ENCODE measurements at places on chromosomes 7 and 10.

- DNase-seq = no peak
Observed at GRCh38 chr7:53398566-53398965, 363.1 kb downstream of the POM121L12 start.

DNA sequence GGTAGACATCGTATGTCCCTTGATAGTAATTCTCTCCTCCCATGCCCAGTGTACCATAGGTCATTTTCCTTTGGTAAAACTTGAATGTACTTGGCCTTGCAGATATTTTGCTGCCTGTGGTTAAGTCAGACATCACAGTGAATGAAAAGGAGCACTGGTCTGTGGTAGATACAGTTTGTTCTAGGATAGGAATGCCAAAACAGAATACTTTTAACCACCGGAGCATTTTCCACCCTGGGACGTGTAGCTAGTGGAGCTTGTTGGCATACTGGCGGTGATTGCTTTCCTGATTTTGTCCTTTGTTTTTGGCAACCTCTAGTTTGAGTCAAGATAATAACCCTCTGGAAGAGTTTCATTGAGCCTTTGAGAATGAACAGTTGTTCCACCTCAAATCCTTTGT lies 92.0 kb upstream of the BMPER start:
- no peak for DNase-seq

- no peak for DNase-seq
Observed at GRCh38 chr10:95525033-95525418, 36.1 kb downstream of the SORBS1 start.

DNA sequence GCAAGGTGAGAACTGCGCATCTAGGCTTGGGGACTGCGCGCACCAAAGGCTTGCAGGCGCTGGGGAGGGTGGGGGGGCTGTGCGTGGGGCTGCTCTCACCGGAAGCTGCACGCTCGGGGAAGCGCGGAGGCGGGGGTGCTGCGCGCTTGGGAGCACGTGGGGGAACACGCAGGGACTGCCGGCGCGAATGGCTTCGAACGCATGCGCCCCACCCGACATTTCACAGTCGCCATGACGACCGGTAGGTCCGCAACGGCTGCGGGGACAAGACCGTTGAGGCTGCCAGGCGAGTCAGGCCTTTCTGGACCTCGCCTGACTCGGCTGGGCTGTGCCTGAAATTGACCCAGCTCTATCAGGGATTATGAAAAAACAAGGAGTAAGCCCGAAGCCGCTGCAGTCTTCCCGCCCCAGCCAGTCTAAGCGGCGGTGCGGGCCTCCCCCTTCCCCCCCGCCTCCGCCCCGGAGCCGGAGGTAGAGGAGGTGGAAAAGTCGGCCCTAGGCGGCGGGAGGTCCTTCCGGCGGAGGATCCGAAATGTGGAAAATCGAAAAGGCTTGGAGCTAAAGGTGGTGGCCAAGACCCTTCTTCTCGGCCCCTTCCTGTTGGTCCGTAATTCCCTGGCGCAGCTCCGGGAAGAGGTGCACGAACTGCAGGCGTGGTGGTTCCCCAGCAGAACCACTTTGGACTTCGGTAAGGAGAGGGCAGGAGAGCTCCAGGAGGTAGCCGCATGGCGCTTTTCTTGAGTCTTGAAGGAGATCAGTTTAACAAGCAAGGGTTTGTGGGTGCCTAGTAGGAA lies 34.9 kb upstream of the STEAP1 start:
- peak; percentile 73 for DNase-seq

GRCh38 chr10:12703813-12704212 lies 297.7 kb downstream of the CCDC3 start:
- no peak for DNase-seq

DNA sequence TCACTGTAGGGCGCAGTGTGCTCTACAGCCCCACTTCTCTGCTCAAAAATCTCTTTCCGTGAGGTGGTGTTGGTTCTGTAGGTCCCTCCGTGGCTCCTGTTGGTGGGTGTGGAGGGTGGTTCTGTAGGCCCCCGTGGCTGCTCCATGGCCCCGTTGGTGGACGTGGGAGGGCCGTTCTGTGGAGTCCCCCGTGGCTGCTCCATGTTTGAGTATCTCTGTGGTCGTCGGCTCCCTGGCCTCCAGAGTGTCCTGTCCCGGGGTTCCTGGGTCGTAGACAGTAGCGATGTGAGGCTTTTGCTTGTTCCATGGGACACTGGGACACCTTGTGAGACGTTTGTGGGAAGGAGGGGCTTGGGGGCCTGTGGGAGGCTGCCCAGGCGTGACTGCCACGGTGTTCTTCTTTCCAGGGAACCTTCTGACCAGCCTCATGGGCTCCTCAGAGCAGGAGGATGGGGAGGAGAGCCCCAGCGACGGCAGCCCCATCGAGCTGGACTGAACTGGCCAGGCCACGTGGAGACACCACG lies 18.6 kb downstream of the GET4 start:
- DNase-seq = no peak

GRCh38 chr10:132149917-132150316 lies 36.8 kb upstream of the DPYSL4 start:
- DNase-seq = no peak

GRCh38 chr10:33886299-33886698 lies 551.8 kb upstream of the NRP1 start:
- DNase-seq = no peak

- DNase-seq = no peak
Observed at GRCh38 chr7:128214463-128214862, 26.6 kb upstream of the LEP start.

DNA sequence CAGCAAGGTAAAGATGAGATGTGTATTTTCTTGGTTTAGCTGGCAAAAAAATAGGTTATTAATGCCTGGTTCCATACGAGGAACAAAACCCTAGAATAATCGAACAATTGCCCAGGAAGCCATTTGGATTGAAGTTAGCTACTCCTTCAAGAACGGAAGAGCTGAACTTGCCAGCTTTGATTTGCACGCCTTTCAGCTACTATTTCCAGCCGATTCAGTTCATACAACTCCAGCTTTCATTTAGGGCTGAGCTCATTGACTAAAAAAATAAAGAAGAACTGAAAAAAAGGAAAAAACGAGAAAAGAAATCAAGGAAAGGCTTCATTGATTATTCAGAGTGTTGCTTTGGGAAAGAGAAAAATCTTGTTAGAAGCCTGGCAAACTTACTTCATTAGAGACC lies 60.4 kb downstream of the PTN start:
- DNase-seq = no peak

- no peak for DNase-seq
Observed at GRCh38 chr10:71561003-71561574, 158.5 kb downstream of the C10orf105 start.

GRCh38 chr10:112637901-112638300 lies 190.9 kb downstream of the VTI1A start:
- DNase-seq = no peak

DNA sequence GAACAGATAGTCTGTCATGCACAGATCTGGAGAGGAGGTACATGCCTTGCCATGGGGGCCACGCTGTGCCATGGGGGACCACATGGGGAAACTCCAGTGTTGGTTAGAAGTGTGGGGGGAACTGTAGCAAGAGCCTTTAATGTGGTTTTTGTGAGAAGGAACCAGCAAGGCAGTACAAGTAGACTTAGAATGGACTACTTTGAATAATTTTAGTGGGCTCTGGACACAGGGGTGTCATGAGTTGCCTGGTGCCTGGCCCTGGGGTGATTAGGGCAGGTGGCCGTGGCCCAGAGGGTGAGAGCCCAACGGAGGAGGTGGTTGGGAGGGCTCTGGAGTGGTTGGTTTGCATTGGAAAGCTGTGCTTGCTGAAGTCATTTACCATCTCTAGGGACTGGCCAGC lies 77.2 kb downstream of the CXCL12 start:
- DNase-seq = no peak

DNA sequence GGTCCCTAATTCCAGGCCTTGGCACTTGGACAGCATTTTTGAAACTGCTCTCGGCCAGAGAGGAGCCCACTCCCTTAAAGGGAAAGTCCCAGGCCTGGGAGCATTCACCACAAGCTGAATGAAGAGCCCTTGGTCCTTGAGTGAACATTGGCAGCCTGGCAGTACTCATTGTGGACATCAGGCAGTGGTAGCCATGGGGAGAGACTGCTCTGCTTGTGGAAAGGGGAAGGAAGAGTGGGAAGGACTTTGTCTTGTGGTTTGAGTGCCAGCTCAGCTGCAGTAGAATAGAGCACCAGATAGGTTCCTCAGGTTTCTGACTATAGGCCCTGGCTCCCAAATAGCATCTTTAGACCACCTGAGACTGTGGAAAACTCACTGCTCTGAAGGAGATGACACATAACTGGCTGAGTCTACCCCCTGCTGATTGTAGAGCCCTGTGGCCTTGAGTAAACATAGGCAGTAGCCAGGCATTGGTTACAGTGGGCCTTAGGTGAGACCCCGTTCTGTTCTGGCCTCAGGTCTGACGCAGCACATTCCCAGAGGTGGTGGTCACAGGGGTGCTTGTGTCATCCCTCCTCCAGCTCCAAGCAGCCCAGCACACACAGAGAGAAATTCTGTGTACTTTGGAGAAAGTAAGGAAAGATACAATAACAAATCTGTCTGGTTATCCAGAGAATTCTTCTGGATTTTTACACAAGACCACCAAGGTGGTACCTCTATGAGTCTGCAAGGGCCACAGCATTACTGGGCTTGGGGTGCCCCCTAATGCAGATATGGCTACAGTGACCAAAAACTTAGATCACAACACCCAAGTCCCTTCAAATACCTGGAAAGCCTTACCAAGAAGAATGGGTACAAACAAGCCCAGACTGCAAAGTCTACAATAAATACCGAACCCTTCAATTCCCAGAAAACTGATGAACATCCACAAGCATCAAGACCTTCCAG lies 153.8 kb downstream of the GNAI1 start:
- DNase-seq = no peak

DNA sequence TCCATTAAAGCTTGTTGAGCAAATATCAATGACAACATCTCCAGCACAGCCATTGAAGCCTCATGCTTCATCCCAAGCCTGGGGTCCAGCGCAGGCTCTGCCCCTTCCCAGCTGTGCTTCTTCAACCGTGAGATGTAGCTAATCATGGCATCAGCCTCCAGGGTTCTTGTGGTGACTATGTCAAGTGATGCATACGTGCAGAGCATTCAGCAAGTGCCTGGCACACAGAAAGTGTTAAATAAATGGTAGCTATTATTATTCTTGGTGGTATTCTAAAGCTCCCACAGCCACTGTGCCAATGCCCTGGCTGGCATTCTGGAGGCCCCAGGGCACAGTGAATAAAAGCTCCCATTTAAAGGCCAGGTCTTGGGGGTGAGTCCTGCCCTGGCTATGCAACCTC lies 146.6 kb downstream of the WDR11 start:
- DNase-seq = no peak

- no peak for DNase-seq
Observed at GRCh38 chr7:30040938-30041337, 12.7 kb downstream of the PLEKHA8 start.

GRCh38 chr10:124875596-124875995 lies 66.3 kb upstream of the ZRANB1 start:
- no peak for DNase-seq

- DNase-seq = peak; percentile 35
Observed at GRCh38 chr10:35641676-35642034, 441 bp downstream of the FZD8 start.

GRCh38 chr7:45216181-45216580 lies 58.6 kb downstream of the RAMP3 start:
- DNase-seq = no peak

DNA sequence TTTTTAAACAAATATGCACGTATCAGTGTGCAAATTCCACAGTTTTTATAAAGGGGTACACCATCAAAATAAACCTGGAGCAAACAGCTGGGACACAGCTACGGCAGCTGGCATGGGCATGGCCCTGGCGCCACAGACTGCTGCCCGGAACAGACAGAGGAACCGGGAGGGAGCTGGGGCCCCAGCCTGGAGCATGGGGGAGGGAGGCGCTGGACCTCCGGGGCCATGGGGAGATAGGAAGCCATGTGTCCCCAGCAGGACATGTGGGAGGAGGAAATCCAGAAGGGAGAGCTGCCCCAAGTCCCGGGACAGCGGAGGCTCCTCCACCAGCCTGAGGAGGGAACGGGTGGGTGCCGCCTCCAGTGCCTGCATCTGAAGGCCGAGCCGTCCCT lies 180.1 kb downstream of the MAD1L1 start:
- no peak for DNase-seq

- no peak for DNase-seq
Observed at GRCh38 chr10:31580646-31581045, 261.6 kb downstream of the ZEB1 start.

GRCh38 chr7:50145801-50146338 lies 52.8 kb upstream of the ZPBP start:
- DNase-seq = no peak

DNA sequence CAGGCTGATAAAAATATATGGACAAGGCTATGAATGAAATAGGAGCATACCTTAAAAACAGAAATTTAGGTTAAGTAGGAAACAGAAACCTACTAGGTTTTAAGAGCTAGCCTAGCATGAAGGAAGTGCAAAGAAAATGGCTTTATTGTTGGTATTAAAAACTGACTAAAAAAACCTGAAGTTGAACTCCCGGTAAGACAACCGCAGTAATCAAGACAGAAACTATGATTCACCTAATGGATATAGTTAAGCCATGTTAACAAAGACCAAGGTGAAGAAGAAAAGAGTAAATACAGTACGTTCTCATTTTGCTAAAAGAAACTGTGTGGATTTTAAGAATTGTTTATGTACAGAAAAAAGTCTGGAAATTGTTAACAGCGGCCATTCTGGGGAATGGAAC lies 2.5 kb downstream of the RTKN2 start:
- no peak for DNase-seq

DNA sequence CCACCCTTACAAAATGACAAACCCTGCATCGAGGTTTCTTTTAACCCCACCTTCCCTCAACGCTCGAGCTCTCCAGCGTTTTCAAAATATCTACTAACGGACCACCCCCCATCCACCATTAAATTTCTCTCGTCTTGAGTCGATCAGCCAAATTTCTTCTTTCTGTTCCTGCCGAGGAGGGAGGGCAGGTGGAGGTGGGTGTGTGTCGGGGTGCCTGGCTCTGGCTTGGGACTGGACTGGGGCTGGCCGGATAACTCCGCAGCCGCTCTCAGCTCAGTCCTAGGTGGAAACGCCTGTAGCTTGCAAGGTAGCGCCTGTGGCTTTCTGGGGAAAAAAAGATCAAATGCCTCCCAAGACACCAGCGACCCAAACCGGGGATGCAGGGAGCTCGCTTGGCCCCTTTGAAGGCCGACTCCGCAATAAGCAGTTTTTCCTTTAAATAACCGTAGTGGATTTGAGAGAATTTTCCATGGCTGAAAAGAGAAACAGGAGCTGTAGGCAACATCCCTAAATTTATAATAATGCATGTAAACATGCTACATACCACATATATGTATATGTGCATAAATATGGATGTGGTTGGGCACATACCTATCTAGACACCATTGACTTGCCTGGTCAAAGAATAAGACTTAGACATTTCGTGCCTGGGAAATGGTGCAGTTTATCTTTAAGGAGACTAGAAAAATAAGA lies 1.9 kb upstream of the TMEM178B start:
- DNase-seq = peak; percentile 54

- no peak for DNase-seq
Observed at GRCh38 chr10:43865265-43866135, 216.8 kb upstream of the ZNF32 start.

GRCh38 chr10:91589015-91589657 lies 43.7 kb downstream of the PPP1R3C start:
- no peak for DNase-seq

All from nucleus accumbens (tissue), 56 donors.